ENCODE measurements at places on chromosomes 6 and 20.

- DNase-seq = no peak
Observed at GRCh38 chr6:47345761-47346160, 36.1 kb upstream of the TNFRSF21 start.

DNA sequence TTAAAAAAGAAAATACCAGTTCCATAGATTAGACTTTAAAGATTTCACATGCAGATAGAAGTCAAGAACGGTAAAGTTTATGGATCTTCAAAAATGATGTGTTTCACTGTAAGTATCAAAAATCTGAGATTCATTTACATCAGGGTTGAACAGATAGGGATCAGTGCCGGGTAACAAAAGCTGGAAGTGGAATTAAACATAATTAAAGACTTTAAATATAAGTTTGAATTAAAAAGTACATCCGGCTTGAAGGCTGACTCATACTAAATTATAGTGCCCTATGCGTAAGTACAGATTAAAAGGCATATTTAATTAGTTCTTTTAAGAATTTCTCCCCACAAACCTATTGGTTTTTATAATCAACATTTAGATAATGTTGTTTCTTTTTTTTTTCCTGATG is 312.7 kb downstream of the PRL start:
- DNase-seq = no peak

DNA sequence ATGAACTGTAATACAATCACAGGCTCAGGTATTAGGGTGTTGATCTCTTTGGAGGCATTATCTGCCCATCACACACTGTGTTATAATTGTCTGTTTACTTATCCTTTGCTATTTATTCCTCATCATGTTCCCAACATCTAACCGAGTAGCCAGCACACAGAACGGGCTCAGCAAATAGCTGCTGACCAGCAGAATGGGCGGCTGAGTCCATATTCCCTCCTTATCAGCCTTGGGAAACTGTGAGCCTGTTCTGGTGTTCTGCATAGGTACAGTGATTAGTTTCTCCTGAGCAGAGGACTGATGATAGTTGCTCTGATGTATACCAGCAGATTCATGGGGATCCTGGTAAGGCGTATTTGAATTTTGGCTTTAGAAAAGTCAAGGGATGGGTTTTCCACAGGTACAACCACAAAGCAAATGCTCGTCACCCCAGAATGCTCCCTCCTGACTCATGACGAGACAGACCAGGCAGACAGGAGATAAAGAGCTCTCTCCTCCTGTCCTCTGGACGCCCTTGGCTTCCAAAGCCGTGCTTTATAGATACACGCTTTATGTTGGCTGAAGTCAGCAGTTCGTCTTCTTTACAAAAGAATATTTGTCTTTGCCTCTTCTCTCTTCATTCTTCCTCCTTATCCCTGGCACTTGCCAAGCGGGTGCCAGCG is 166.7 kb downstream of the TTLL2 start:
- no peak for DNase-seq

DNA sequence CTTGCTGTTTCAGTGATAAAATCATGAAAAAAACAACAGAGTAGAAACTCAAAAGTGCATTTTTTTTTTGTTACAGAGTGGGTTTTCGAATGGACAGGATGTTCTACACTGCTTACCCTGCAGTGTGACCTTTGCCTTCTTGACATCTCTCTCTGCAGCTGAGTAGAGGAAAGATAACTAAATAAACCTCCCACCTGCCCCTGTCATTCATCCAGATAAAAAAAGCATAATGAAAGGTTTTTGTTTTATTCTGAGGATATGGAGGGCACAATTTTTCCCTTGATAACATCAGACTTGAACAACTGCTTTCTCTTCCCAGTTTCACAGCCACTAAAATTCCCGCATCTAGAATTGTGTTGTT is 193.6 kb upstream of the FOXQ1 start:
- DNase-seq = no peak

GRCh38 chr6:56593801-56594318 is 48.8 kb downstream of the DST start:
- DNase-seq = peak; percentile 46

GRCh38 chr6:170289180-170289931 is 1.5 kb downstream of the DLL1 start:
- DNase-seq = no peak

DNA sequence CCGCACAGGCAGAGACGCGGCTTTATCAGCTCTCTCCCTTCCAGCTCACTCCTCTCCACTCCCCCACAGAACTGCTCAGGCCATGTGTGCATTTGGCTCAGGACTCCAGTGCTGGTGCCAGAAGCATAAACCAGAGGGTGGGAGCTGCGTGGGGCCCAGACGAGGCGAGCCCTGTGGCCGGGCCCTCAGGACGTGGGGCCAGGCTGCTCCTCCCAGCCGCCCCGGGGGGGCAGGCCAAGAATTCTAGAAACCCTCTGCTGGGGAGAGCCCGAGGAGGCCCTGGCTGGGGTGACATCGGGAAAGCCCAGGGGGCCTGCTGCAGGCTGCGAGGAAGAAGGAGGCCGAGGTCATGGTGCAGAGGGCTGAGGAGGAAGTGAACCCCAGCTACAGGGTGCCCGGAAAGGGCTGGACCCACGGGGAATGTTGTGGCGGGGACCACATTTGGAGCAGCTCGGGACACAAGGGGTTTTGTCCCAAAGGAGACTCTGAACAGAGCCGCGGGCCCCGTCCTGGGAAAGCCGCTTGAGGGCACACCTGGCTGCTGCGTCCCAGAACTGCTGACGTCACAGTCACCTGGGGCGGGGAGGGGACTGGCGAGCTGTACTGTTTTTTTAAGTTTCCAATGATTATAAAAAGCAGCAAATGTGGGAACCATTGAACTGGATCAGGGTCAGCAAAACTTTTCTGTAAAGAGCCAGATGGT is 107.1 kb downstream of the BANF2 start:
- no peak for DNase-seq

DNA sequence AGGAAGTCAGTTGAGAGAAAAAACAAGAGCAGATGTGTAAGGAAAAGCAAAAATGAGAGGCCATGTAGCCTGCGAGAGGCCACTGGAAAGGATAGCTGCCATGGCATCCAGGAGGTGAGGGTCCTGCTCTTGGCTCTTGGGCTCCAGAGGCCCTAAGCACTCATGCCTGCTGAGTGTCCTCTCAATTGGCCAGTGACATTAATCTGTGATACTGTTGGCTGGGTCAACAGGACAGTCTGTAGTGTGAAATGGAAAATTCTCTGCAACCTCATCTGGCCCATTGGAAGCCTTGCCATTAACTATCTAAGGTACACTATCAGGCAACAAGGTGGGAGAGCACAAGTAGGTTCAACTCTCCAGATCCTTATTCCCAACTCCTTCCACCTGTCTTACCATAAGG is 180.9 kb downstream of the LY86 start:
- no peak for DNase-seq

DNA sequence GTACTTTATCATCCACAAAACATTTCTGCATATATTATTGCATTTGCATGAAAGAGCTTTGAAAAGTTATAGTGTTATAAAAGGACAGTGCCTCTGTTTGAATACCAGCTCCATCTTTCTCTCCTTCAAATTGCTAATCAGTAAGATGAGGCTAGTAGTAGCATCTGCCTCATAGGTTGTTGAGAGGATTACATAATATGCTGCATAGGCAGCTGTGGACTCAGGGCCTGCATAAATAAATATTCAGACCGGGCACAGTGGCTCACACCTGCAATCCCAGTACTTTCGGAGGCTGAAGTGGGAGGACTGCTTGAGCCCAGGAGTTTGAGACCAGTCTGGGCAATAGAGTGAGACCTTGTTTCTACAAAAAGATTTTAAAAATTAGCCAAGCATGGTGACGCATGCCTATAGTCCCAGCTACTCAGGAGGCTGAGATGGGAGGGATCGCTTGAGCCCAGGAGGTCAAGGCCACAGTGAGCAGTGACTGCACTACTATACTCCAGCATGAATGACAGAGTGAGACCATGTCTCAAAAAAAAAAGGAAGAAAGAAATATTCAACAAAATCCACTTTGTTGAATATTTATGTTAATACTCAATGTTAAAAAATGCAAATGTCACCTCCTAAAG is 18.3 kb upstream of the SEC63 start:
- no peak for DNase-seq

- DNase-seq = no peak
Observed at GRCh38 chr6:18400831-18401446, 13.8 kb downstream of the RNF144B start.

DNA sequence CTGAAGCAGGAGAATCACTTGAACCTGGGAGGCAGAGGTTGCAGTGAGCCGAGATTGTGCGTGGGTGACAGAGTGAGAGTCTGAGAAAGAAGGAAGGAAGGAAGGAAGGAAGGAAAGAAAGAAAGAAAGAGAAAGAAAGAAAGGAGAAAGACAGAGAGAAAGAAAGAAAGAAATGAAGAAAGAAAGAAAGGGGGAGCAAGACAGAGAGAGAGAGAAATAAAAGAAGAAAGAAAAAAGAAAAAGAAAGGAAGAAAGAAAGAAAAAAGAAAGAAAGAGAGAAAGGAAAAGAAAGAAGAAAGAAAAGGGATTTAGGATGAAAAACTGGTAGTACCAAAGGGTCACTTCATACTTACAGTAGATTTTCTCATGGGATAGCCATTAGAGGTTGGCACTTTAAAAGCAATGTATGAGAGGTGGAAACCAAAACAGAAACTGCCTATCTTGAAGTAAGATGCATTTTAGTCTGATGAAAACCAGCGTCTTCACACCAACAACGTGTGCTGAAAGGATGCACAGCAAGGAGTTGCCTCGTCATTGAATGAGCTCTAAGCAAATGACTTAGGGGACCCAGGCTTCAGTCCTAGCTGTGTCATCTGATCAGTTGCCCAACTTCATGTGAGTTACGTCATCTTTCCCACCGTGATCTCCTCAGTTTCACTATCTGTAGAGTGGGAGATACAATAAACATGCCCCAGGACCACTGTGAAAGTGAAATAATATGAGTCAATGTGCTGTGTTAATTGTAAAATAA is 133.9 kb upstream of the NEDD9 start:
- no peak for DNase-seq

DNA sequence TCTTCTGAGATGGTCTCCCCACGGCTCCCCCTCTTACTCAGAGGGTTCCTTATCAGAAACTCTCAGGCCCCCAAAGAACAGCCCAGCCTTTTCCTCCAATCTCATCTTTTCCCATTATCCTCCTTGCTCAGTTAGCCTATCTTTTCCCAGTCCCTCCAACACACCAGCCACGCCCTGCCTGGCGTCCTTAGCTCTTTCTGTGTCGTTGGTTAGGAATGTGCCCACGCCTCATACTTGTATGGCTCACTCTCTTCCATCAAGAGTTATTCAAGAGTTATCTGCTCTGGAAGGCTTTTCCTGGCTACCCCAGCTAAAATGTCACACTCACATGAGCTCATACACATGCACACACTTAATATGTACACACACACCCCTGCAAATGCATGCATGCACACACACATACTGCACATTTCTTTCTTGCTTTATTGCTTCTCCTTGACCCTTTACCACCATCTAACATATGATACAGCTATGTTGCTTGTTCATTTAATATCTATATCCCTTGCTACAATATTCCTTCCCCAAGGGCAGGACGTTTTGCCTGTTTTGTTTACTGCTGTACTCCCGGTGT is 37.6 kb downstream of the SLC2A10 start:
- no peak for DNase-seq

- no peak for DNase-seq
Observed at GRCh38 chr6:79045966-79046365, 32.1 kb downstream of the PHIP start.

GRCh38 chr6:133241901-133242636 is 912 bp downstream of the EYA4 start:
- DNase-seq = no peak

DNA sequence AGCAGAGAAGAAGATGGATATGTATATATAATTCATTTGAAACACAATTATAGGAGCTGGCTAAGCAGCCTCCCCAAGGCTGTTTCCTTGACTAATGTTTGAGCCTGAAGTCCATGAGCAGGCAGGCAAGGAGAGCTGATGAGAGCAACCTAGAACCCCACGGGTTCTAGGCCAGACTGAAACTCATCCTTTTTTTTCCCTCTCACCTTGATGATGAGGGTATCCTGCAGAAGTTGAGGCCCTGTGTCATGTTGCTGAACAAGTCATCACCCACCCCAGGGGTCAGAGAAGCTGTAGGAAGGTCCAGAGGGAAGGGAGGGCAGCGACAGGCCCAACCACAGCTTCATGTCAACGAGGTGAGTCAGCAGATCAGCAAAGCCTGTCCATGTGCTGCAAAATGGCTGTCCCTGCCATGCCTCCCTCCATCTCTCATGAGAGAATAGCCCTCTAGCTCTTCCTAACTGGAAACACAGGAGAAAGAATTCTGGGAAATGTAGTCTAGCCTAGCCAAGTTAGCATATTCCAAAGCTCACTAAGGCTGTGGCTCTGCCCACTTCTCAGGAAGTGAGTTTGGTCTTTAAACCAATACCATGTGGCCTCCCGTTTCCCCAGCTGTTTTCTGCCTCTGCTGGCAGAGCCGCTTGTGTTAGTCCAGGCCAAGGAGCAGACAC is 91.3 kb upstream of the DTNBP1 start:
- no peak for DNase-seq

- no peak for DNase-seq
Observed at GRCh38 chr6:110597761-110598160, 121.3 kb upstream of the SLC22A16 start.

DNA sequence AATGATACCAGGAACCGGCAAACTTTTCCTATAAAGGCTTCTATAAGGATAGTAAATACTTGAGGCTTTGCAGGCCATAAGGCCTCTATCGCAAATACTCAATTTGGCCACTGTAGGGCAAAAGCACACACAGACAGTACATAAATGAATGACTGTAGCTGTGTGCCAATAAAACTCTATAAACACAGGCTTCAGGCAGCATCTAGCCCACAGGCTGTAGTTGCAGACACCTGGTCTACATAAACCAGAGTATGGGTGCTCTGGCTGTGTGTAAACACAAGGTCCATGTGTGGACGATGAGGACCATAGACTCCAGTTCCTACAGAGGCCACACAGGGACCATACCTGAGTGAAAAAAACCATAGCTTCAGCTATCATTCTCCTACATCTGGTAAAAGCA is 52.2 kb downstream of the ZMYND8 start:
- no peak for DNase-seq

- no peak for DNase-seq
Observed at GRCh38 chr6:71124340-71124739, 164.3 kb upstream of the OGFRL1 start.

GRCh38 chr6:31681135-31681671 is 336 bp upstream of the LY6G5C start:
- DNase-seq = no peak

All from GM18507 (cell line).